ENCODE measurements at places on chromosomes 2 and 18.

DNA sequence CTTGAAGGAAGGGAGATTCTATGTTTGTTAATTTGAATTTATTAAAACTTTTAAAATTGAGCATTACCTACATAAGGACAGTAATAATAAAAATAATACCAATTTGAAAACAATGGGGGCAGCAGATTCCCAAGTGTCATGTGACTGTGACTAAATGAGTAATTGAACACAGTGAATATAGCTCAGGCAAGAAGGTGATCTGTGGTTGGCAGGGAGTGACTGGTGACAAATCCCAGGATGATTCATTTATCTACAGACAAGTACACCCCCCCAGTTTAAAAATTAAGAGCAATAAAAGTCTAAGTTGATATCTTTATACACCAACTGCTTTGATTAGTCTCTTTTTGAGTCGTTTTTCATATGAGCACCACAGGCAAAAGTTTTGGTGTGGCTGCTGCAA lies 299.5 kb downstream of the ARHGAP15 start:
- DNase-seq = no peak

DNA sequence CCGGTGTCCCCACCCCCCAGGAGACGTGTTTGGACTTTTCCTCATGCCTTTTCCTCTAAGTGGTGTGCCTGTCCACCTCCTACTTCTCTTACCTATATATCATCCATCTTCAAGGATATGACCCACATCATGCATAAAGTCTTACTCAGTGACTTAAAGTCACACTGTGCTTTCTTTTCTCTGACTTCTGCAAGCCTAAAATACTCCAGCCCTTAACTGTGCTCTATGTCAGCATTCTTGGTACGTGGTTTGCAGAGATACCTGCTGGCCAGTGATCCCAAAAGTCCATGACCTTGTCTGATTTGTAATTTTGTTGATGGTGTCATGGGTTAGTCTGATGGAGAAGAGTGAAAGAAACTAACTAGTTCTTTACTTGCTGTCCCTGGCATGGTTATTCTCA lies 393.6 kb upstream of the NRP2 start:
- no peak for DNase-seq

- DNase-seq = no peak
Observed at GRCh38 chr2:19141234-19142004, 217.0 kb downstream of the OSR1 start.

DNA sequence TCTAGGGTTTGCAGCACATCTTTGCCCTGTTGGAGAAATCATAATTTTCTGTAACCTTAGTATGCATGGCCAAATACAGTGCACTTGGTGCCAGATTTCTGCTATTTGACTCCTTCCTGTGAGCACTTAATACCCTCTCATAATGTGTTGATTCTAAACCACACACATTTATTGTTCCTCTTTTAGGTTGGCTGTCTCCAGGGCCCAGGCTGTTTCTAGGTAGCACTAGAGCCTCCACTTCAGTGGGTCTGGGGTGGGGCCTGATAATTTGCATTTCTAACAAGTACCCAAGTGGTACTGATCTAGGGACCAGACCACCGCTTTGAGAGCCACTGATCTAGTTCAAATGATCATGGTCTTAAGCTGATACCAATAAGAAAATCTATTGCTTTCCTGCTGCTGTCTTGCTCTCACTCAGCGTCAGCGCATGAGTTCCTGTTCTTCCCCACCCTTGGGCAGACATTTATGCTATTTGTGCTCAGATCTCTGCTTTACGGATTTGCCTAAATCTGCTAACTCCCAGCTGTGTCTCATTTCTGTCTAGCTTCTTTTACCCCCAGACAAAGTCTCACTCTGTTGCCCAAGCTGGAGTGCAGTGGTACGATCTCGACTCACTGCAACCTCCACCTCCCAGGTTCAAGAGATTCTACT lies 7.4 kb downstream of the PTRHD1 start:
- no peak for DNase-seq

DNA sequence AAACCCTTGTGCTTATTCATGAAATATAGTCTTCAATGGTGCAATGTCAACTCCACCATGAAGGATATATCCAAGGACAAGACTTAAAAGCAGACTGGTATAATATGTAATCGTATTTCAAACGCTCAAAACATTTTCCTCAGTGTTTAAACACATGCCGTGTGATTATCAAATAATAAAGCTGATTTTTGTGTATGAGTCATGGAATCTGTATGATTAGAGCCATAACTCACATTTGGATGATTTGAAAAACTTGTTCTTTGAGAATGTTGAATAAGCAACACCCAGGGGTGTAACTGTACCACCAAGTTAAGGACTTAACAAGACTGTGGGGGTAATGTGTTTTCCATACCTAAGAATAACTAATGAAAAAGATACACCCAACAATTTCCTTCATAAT lies 215.3 kb downstream of the STK39 start:
- no peak for DNase-seq

DNA sequence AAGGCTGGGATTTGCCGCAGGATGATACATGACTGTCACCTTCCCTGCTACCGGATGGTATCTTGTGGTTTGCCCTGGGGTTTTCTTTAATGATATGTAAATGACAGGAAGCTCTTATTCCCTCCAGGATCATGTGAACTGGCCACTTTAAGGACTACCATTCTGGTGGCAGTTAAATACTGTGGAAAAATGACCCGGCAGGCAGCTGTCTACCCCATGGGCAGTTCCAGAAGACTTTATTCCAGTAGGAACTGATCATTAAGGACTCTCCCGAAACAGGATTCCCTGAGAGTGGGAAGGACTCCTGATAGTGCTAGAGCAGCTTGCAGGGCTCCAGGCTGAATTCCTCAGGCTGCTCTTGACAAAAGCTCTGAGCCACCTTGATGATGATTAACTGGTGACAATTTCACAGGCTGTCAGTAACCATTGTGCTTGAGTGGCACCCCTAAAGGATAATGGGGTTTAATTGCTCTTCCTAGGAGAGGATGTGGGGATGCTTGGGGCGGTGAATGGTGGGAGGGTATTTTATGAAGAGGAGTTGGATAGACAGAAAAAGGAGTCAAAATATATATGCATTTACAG lies 212.0 kb downstream of the CPS1 start:
- no peak for DNase-seq

DNA sequence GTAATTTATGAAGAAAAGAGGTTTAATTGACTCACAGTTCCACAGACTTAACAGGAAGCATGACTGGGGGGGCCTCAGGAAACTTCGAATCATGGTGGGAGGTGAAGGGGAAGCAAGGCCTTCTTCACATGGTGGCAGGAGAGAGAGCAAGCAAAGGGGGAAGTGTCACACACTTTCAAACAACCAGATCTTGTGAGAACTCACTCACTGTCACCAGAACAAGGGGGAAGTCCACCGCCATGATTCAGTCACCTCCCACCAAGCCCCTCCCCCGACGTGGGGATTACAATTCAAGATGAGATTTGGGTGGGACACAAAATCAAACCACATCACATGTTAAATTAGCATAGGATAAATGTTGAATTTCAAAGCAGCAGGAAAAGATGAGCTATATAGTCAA lies 56.2 kb downstream of the STRADB start:
- no peak for DNase-seq

DNA sequence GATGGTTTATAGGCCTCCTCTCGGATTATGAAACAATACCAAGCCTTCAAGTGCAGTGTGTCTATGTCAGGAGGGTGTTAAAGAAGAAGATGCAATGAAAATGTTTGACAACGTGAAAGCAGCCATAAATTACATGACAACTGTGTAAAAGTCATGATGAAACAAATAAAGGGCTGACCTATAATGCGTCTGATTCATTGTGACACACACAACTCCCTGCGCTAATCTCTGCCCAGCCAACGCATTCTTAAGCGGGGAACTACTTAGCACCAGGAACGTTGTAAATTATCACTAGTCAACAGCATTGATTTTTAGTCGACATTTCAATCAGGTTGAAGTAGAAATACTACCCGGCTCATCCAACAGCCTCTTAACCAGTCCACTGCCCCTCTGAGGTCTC lies 26.8 kb downstream of the BCL11A start:
- DNase-seq = no peak

DNA sequence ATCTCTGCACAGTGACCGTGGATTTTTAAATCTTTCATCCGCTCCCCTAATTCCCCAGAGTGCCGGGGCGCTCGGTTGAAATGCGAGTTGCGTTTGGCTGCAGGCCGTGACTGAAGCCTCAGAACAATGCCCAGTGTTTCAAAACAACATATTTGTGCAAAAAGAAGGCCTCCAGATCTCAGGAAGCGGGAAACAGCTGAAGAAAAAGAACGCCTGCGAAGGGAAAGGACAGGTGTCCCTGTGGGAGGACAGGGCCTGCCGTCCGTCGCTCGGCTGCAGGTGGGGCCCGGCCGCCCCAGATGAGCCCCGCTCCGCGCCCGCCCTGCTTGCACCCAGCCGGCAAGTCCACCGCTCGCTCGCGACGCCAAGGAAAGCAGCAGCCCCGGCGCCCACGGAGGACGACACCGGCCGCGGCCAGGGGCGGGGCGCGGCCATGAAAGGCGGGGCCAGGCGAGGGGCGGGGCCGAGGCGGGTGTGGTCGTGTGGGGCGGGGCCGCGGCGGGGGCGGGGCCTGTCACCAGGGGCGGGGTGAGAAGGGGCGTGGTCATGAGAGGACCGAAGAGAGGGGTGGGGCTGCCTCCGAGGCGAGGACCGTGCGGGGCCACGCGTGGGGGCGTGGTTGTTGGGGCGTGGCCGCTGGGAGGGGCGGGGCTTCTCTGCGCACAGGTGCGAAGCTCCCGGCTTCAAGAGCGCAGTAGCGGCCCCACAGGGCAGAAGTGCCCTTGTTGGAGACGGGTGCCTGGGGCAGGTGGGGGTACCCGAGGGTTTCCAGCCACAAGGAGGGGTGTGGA lies 17.6 kb upstream of the BOK start:
- no peak for DNase-seq

DNA sequence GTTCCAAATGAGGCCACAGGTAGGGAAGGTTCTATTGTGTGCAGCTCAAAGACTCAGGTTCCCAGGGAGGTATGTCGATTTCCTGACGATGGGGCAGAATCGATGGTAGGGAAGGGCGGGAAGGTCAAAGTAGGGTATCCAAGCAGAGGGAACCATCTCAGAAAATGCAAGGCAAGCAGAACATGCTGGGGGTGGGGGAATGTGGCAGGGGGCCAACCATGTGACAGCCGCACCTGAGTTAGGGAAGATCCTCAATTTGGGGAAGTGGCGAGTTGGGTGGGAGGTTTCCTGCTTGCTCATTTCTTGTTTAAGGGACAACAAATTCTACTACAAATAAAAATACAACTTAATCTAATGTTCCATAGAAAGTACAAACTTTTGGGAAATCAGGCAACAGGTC lies 21.7 kb upstream of the GRP start:
- no peak for DNase-seq

- no peak for DNase-seq
Observed at GRCh38 chr2:228023619-228024018, 152.2 kb downstream of the DAW1 start.

GRCh38 chr2:86331384-86331783 lies 6.0 kb downstream of the REEP1 start:
- DNase-seq = no peak

DNA sequence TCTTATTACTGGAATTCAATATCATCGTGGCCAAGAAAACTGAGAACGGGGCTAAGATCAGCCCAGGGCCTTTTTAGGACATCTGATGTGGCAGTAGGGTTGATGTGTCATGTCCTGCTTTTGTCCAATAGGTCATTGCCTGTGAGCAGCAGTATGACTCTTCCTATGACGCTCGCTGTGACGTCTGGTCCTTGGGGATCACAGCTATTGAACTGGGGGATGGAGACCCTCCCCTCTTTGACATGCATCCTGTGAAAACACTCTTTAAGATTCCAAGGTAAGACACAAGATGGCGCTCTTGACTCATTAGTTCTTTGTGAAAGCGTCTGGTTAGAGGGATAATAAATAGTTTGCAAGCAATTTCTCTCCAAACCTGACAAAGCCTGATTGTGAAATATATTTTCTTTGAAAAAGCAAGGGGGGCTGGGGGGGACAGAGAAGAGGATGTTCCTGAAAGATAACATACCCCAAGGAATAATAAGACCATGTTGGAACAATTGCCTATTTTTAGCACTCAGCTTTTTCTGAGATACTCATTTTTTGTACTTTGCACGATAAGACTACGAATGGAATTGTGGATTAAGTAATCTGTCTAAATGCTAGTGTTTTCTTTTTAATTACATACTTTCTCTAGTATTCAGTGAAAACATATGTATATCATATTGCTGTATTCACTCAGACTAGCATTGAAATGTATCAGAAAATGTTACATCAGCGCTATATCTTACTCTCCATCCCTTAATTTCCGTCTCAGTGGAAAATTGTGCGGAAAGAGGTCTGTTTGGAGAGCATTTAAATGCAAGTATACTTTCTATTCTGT lies 58.1 kb downstream of the MYO3B start:
- DNase-seq = peak; percentile 88

- DNase-seq = no peak
Observed at GRCh38 chr18:46588971-46589660, 67.9 kb downstream of the LOXHD1 start.

DNA sequence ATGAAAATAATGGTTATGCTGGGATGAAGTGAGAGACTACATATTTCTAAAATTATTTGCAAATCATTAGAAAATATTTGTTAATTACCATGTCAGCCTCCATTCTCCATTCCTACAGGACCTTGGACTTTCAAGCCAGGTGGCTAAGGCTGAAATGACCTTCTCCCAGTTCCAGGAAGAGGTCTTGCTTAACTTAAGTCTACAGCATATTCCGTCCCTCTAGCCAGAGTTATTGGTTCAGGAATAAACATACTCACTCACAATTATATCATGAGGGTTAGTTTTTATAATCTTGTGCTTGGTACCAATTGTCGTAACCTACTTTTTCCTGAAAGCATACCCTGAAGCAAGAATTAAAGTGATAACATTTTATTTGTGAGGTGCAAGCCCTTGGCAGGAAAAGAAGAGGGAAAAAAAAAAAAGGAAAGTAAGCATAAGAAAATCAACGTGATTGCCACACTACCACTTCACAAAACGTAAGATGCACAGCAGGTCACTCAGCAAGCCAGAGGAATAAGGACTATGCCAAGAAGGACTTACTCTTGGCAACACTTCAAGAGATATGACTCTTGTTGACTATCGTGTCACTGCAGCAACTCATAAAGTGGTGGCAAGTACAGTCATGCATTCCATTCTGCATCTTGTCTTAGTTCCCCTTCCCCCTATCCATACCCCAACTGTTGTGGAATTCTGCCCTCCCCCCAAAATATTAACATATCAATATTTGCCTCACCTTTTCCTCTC lies 479.1 kb downstream of the MBD2 start:
- DNase-seq = no peak

Data from NCI-H1694 treated with DMSO at 0.1 percent for 48 hours (cell line).